ENCODE measurements at places on chromosomes 5 and 9. TPM values are rescaled to one million over a fixed set of nuclear protein-coding genes. Genes with fewer than 3 reads are reported as not detected.

TYRP1 gene
- not detected for total RNA-seq

OBP2B gene
- total RNA-seq = not detected

PAEP gene
- not detected for total RNA-seq

INSYN2B gene
- total RNA-seq = not detected

TMEM215 gene
- total RNA-seq = not detected

C5 gene
- total RNA-seq = 1.5 TPM

FRMPD1 gene
- not detected for total RNA-seq

PCDHA1 gene
- total RNA-seq = not detected

PCDHA4 gene
- not detected for total RNA-seq

LCN15 gene
- total RNA-seq = not detected

GRCh38 chr5:167964529-167964928 is 326.9 kb upstream of the WWC1 start:
- DNase-seq = no peak

DNA sequence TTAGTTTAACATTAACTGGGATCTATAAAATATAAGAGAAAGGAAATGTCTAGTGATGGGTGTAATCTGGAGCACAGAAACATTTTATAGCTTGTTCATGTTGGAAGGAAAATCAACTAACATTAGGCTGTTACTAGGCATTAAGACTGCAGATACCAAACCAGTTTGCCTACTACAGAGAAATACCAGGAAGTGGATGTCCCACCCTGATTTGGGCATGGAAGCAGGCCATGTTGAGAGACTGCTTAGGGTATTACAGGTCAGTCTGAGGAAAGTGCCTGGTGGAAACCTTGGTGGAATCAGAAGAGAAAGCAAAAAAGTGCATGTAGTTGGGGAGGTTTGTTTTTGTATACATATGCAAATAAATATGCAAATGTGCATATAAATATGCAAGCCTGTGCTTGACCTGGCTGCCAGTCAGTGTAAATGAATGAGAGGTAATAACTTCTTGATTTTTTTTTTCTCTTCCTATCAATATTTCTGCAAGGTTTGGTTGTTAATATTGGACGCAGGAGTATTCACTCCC is 9.6 kb upstream of the CCDC112 start:
- no peak for DNase-seq

DNA sequence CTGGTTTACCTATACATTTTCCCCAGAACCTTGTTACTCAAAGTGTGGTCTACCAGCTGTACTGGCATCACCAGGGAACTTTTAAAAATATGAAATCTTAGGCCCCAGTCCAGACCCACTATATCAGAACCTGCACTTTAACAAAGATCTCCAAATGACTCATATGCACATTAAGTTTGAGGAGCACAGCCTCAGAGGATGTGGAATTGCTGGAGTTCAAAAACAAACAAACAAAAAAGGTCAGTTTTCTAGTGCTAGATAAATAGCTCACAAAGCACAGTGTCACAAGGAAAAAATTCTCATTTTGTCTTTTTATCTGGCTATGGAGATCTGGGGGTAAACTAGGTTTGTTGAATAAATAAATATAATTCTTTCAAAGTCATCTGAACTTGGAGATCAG is 68.9 kb upstream of the ANKRD55 start:
- no peak for DNase-seq

DNA sequence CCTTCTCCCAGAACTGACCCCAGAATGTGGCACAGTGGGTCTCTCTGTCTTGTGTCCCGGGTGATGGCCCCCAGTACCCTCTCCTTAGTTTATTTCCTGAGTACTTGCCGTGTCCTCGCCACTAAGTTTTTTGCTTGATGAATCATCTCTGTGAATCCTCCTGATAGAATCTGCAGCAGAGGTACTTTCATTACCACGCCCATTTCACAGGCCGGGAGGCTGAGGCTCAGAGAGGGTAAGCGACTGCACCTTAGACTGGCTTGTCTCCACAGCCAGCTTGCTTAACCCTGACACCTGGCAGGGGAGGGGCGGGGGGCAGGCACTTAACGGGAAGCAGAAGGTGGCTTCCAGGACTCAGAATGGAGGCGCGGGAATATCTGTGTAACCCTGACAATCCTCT is 7.9 kb upstream of the IER5L start:
- no peak for DNase-seq

DNA sequence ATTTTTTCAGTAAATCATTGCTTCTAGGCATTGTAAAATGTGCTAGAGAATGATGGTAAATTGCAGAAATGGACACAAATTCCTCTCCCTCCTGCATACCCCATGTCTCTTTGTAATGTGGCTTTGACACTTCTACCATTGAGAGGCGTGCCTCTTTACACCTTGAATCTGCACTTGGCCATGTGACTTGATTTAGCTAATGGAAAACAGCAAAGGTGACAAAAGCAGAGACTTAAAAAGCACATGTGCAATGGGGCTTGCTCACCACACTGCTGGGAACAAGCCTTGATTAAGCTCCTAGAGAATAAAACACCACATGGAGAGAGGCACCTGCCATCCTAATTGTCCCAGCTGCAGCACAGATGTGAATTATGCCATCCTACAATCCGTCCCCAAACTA is 69.9 kb upstream of the NAA35 start:
- no peak for DNase-seq

- no peak for DNase-seq
These were observed 29.8 kb upstream of the SEC16A start for GRCh38 chr9:136512651-136513071.

- DNase-seq = no peak
These were observed 241.5 kb downstream of the TLE4 start for GRCh38 chr9:79813258-79813638.

- DNase-seq = no peak
These were observed 65.1 kb upstream of the SPINK5 start for GRCh38 chr5:147998704-147999103.

DNA sequence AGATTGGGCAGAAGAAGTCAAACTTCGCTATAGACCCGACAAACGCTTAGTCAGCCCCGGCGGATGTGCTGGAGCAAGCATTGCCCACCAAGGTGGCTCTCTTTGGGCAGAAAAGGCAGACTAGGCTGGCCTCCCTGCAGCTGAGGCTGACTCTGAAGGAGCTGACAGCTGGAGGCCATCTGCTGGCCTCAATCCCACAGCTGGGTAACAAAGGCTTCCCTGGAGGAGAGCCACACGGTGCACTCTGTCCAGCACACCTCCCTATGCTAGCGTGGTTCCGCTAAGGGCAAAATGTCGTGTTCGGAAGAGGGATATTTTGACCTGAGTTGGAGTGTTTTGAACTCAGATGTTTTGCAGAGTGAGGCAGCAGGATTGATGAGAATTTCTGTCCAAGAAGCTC is 103.5 kb upstream of the PTCH1 start:
- no peak for DNase-seq

GRCh38 chr5:143114481-143114880 is 289.0 kb downstream of the NR3C1 start:
- no peak for DNase-seq

DNA sequence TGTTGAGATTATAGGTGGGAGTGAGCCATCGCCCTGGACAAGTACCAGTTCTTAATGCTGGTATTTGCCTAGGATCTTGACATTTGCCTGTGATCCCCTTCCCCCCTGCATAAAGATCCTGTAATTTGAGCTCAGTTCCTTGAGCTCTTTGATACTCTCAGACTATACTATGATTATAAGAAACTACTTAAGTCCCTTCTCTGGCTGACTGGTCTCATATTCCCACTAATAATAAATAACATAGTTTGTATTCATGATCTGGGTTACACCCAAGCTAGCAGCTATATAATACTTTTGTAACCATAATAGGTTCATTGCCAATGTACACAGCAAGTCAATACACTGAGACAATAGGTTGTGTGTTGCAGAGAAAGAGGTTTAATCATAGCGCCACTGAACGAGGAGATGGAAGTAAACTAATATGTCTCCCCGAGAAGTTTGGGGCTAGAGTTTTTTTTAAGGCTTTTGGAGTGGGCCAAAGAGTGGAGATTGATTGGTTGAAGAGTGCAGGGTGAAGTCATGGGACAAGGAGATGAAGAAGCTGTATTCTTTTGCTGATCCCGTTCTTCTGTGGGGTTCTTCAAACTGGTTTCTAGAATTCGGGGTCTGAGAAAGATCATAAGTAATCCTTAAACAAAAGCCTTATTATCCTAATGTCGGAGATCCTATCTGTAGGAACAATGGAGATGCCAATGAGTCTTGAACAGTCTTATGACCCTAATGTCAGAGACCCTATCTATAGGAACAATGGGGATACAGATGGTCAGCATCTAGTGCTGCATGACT is 20.7 kb upstream of the SHOC1 start:
- DNase-seq = no peak

- DNase-seq = no peak
These were observed 315.0 kb downstream of the FER start for GRCh38 chr5:109062664-109063063.

DNA sequence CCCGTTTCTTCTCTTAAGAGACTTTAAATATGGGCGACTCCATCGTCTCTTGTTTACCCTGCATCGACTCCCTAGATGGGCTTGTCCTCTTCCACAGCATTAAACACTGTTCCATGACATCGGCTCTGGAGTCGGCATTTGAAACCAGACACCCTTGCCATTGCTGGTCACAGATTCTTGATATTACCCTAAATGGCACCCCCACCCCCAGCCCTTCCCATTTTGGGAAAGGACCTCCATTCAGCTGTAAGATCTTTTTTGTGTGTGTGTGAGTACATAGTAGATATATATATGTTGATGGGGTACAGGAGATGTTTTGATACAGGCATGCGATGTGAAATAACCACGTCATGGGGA is 51.1 kb upstream of the SH3PXD2B start:
- no peak for DNase-seq

DNA sequence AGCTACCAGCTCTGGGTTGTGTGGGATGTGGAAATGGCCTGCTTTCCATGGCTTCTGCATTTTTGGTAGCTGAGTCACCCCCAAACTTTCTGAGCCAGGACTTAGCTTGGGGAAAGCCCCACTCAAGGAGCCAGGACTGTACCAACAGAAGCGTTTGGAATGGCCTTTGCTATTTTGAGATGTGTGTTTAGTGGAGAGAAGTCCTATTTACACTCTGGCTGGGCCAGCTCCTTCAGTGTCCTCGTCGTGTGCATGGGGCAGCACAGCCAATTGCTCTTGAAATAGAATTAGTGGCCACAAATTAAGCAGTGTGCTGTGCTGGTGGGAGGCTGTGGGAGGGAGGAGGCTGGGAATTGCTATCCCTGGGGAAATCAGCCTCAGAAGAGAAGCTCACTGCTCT is 51.6 kb downstream of the ENTREP1 start:
- DNase-seq = no peak

- DNase-seq = no peak
These were observed 34.3 kb downstream of the PARP8 start for GRCh38 chr5:50700706-50701105.

- no peak for DNase-seq
These were observed 16.3 kb downstream of the LPCAT1 start for GRCh38 chr5:1507457-1507856.

GRCh38 chr5:65086234-65086890 is 317.6 kb downstream of the CWC27 start:
- no peak for DNase-seq

DNA sequence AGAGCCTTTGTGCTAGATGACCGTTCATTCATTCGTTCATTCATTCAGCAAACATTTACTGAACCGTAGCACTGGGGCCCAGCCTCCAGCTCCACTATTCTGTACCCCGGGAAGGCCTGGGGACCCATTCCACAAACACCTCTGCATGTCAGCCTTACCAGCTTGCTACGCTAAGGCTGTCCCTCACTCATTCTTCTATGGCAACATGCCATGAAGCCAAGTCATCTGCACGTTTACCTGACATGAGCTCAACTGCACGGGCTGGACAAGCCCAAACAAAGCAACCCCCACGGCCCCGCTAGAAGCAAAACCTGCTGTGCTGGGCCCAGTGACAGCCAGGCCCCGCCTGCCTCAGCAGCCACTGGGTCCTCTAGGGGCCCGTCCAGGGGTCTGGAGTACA is 6.0 kb downstream of the CEL start:
- DNase-seq = no peak

DNA sequence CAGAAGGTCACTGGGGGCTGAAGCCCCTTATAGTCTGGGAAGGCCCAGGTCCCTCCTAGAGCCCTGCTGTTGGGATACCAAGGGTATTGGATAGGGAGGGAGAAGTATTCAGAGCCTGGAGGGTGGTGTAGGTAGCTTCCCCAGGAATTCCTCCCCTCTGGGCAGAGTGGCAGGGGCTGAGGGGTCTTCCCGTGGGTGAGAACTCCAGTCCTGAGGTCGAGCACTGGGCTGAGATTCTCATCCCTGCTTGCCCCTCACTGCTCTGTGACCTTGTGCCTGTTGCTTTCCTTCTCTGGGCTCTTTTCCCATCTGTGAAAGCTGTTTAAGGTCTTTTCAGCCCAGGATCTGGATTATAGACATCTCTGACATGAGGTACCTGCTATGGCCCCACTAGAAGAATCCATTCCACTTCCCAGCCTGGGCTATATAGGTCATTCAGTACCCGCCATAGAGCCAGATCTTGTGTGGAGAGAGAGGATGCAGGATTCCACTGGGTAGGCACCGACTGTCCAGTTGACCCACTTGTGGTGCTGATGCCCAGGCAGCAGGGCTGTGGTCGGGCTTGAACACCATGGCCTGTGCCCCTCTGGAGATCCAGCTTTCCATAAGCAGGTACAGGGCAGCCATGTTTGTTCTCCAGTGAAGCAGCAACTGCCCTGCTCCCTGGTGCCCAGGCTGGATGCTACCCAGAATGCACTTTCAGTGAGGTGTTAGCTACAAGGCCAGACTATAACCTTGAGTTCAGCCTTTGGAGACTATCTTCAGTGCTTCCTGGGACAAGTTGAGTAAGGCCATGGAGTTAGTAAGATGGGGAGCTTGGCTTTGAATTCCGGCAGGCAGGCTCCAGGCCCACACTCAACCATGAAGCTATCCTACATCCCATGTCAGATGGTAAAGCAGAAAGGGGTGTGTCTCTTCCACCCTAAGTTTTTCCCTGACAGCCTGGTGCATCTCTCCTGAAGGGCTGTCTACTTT is 60.1 kb downstream of the AMBP start:
- DNase-seq = no peak
